ENCODE measurements at places on chromosomes 1 and 21.

DNA sequence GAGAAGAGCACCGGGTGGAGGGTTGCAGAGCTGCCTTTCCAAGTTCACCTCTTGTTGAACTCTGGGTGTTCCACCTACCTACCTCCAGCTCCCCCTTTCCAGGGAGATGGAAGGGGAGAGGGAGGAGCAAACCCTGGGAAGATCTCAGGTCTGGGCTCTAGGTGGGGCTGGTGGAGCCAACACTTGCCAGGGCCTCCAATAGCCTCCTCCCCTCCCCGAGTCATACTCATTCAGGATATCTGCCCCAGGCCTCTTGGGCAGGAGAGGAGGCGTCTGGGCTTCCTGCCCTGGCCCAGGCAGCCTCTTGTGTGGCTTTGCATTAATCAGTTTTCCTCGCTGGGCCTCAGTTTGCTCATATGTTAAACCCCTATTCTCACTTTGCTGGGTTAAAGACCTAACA is 13.4 kb downstream of the RAP1GAP start:
- no peak for DNase-seq

- DNase-seq, result no peak
These were observed 64.9 kb upstream of the FCGR2A start for GRCh38 chr1:161440312-161440894.

GRCh38 chr1:244439391-244440032 is 12.2 kb downstream of the ADSS2 start:
- DNase-seq, result no peak

DNA sequence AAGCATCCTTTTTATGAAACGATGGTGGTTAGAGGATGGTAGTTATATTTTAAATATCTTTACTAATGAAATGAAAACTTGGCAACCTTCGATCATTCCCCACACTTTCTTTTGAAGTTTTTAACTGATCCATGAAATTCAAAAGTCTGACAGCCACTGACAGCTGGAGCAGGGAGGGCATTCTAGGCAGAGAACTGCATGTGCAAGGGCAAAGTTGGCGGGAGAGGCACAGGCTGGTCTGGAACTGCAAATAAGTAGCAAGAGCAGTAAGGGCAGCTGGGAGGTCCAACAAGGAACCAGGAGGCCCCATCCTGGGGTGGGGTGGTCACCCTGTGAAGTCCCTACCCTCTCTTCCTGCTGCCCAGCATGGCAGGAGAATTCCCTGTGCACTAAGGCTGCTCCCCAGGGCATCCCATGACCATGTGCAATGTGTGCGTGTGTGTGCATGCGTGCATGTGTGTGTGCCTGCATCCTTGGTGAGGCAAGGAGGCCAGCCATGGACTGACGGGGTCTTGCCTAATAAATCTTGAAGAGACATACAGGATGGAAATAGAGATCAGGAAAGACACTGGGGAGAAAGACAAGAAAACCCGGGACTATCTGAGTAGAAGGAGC is 33.1 kb upstream of the FOXO6 start:
- DNase-seq, result no peak

GRCh38 chr1:154735804-154736168 is 127.8 kb upstream of the ADAR start:
- DNase-seq, result no peak

GRCh38 chr1:33168556-33169289 is 13.1 kb downstream of the TRIM62 start:
- no peak for DNase-seq

DNA sequence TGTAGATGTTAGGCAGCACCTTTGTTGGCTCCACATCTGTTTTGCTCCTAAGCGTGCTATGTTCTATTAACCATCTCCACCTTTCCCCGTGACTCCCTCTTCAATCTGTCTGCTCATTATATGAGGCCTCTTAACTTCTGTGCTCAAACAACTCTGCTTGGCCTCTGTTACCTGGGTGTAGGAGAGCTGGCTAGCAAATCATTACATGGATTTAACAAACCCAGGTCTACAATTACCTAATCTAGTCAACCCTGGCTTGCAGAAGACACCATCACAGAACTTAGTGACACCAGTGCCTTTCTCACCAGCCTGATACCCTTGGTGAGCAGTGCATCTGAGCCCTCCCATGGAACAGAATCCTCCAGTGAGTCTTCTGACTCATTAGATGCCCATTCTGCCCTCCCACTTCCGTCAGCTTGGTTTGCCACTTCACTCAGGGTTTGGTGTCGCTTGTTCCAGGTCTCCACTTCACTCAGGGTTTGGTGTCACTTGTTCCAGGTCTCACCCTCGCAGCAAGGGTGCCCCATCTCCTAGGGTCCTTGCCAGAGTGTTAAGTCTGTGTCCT is 92.0 kb upstream of the KIF26B start:
- DNase-seq, result no peak

DNA sequence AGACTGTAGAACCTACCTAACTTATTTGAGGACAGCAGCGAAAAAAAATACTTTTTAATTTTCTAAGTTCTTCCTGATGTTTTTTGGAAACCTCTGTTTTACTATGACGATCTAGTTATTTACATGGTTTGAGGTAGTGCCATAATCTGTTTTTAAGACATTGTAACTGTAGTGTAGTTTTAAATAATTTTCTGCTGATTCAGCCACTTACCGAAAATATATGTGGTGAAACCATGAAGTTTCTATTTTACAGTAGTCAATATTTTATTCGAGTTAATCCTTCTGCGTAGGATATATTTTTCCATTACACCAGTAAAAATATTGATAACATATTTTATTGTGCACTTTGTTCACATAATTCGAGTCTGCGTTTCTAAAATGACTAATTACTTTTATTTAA is 121.7 kb upstream of the RRP15 start:
- DNase-seq, result no peak

Data from NCI-H2227 treated with DMSO at 0.1 percent for 48 hours (cell line).